Activated B cell treated with CpG ODN at 0.5 μM for 24 hours (primary cell): ENCODE measurements at places on chromosomes 11 and 22. TPM values are rescaled to one million over a fixed set of nuclear protein-coding genes. Genes with fewer than 3 reads are reported as not detected.

NOX4 gene
- total RNA-seq, result not detected in 2 replicates

SEPTIN5 gene
- total RNA-seq, result not detected in 2 replicates

ARFIP2 gene
- 40.6 and 43.1 TPM in 2 replicates for total RNA-seq

CALCB gene
- total RNA-seq, result 0.35 and 0.39 TPM in 2 replicates

SYT7 gene
- not detected in 2 replicates for total RNA-seq

SLC5A4 gene
- not detected in 2 replicates for total RNA-seq

IRAG1 gene
- total RNA-seq, result not detected in 2 replicates

OR52I1 gene
- total RNA-seq, result not detected in 2 replicates

- H3K4me1 ChIP-seq, result no peaks in the 10 kb centered on the region
- no peak for DNase-seq
- H3K4me3 ChIP-seq, result no peak overlapping the region
- H3K27ac ChIP-seq, result no peak overlapping the region
Measured at GRCh38 chr11:113487622-113488021, 12.4 kb upstream of the DRD2 start.

- H3K27me3 ChIP-seq, result peaks cover 5% of the 10 kb centered on the region
- no peak overlapping the region for H3K27ac ChIP-seq
- H3K36me3 ChIP-seq, result no peaks in the 10 kb centered on the region
- no peak for DNase-seq
Measured at GRCh38 chr11:65903068-65903481, 2.9 kb upstream of the FOSL1 start.

- no peaks in the 10 kb centered on the region for H3K27me3 ChIP-seq
- H3K27ac ChIP-seq, result peak overlapping the region; percentile 87
- H3K4me3 ChIP-seq, result peak overlapping the region; percentile 54
- peaks cover 15% of the 10 kb centered on the region for H3K4me1 ChIP-seq
- peak; percentile 31 for DNase-seq
Measured at GRCh38 chr11:122746050-122746478, 90.5 kb downstream of the UBASH3B start.

DNA sequence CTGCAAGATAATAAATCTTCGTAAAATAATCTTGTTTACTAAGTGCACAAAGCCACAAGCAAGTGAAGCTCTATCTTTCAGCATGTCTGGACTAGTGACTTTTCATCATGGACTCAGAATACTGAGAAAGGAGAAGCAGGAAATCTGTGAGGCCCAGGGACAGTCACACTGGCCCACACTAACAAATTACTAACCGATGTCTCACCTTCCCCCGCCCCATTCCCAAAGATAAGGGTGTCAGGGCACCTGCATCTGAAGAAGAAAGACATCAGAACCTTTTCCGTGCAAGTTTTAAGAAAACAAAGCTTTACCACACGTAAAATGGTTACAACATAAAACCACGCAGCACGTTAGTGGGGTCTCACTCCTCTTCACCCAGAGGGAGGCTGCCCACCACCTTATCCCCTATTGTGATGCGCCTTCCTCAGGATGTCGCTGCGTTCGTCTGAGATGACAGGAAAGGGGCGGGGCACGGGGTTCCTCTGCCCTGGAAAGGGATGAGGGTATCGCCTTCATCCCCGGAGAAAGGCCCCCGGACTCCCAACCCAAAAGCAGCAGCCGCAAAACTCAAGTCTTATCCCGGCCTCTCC is 616 bp downstream of the BTBD10 start:
- no peaks in the 10 kb centered on the region for H3K27me3 ChIP-seq
- peaks cover 43% of the 10 kb centered on the region for H3K4me1 ChIP-seq
- H3K27ac ChIP-seq, result peak overlapping the region; percentile 95
- no peak for DNase-seq
- H3K4me3 ChIP-seq, result peak overlapping the region; percentile 98

- DNase-seq, result no peak
- peak overlapping the region; percentile 38 for H3K4me3 ChIP-seq
- peak overlapping the region; percentile 76 for H3K27ac ChIP-seq
- H3K27me3 ChIP-seq, result no peaks in the 10 kb centered on the region
- peaks cover 97% of the 10 kb centered on the region for H3K4me1 ChIP-seq
- peaks cover 54% of the 10 kb centered on the region for H3K36me3 ChIP-seq
Measured at GRCh38 chr22:36368359-36368983, 19.3 kb downstream of the MYH9 start.

- H3K27ac ChIP-seq, result no peak overlapping the region
- H3K4me3 ChIP-seq, result no peak overlapping the region
- no peaks in the 10 kb centered on the region for H3K27me3 ChIP-seq
- peaks cover 18% of the 10 kb centered on the region for H3K36me3 ChIP-seq
- DNase-seq, result no peak
Measured at GRCh38 chr22:28710107-28710506, 30.5 kb upstream of the TTC28 start.

- no peaks in the 10 kb centered on the region for H3K4me1 ChIP-seq
- no peaks in the 10 kb centered on the region for H3K36me3 ChIP-seq
- no peak overlapping the region for H3K27ac ChIP-seq
- no peaks in the 10 kb centered on the region for H3K27me3 ChIP-seq
Measured at GRCh38 chr11:95682552-95682951, 107.0 kb downstream of the FAM76B start.

- H3K27me3 ChIP-seq, result no peaks in the 10 kb centered on the region
- H3K4me1 ChIP-seq, result no peaks in the 10 kb centered on the region
- H3K27ac ChIP-seq, result no peak overlapping the region
- no peak for DNase-seq
- no peaks in the 10 kb centered on the region for H3K36me3 ChIP-seq
Measured at GRCh38 chr11:22163394-22163797, 29.5 kb upstream of the ANO5 start.

DNA sequence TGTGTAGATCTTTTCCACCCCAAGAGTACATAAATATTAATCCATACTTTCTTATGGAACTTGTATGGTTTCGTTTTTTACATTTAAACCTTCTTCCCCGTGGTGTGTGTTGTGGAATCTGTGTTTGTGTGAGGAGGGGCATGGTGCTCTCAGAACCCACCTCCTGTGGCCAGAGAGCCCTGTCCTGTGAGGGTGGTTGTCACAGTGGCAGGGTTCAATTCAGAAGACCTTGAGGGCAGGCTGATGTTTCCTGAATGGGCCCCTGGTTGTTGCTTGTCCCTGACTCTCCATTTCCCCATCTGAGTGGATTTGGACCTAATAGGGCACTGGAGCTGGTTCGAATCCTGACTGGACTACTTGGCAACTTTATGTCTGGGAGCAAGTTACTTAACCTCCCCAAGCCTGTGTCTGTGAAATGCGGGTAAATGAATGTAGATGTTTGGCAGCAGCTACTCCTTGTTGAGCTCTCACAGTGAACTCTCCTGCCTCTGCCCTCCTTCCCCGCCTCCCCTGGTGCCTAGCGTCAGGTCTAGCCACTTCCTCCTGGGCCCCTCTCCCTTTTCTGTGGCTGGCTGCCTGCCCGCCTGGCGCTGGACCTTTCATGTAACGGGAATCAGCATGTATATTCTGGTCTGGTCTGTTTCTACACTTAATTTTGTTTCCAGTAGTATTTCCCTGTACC is 7.3 kb downstream of the NEAT1 start:
- H3K36me3 ChIP-seq, result peaks cover 42% of the 10 kb centered on the region
- peak overlapping the region; percentile 78 for H3K4me3 ChIP-seq
- H3K4me1 ChIP-seq, result peaks cover 89% of the 10 kb centered on the region
- H3K27me3 ChIP-seq, result no peaks in the 10 kb centered on the region
- DNase-seq, result no peak

- no peak overlapping the region for H3K4me3 ChIP-seq
- no peaks in the 10 kb centered on the region for H3K27me3 ChIP-seq
- peaks cover 55% of the 10 kb centered on the region for H3K4me1 ChIP-seq
- peaks cover 8% of the 10 kb centered on the region for H3K36me3 ChIP-seq
Measured at GRCh38 chr22:42939451-42939881, 75.5 kb downstream of the PACSIN2 start.

DNA sequence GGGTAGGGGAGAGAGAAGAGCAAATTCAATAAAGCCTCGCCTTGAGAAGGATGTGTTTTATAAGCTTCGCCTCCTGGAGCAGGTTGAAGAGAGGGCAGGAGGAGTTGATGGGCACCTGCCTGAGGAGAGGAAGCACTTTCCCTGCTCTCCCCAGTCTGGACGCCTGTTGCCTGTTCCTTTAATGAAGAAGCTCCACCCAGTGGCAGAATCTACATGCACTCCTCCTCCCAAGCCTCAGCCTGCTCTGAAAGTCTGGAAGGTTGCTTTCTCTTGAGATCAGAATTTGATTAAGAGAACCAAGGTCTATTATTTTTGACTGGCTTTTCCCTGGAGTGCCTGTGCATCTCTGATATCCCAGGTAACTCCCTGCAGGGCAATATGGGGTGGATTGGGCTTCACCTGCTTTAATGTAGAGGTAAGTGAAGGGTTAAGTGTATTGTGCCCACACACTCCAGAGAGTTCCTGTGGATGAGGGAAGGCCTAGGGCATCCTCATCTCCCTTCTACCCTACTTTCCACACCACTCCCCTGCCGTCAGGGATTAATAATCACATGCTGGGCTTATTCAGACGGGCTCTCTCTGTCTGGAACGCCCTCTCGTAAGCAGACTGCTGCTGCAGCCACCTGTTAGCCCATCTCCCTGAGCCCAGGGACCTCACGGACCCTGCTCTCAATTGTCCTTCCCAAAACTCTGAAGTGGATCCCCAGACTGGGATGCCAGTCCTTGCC is 22.3 kb downstream of the NTM start:
- H3K36me3 ChIP-seq, result no peaks in the 10 kb centered on the region
- H3K27me3 ChIP-seq, result no peaks in the 10 kb centered on the region
- DNase-seq, result no peak
- H3K27ac ChIP-seq, result no peak overlapping the region
- no peaks in the 10 kb centered on the region for H3K4me1 ChIP-seq
- H3K4me3 ChIP-seq, result no peak overlapping the region

DNA sequence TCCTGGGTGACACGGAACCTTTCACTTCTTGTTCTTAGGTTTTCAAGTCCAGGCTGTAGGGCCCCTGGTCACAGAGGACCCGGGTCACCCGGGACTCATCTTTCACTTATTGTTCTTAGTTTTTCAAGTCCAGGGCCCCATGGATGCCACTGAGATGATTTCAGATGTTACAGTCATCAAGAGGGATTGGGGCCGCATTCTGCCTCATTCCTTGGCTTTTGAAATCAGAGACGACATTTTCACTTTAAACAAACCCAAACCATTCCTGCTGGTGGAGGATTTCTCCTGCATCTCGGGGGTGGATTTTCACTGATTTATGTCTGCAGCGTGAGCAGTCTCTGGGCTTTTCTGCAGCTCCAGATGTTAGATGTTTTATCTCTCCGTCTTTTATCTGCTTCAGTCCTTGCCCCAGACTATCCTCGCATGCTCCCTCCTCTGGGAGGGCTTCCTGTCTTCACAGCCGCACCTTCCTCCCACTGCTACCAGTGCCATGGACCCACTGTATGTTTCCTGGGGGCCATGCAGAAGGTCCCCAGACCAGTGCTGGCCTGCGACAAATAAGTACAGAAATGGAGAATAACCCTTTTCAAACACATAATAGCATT is 27.4 kb downstream of the FBLN1 start:
- H3K36me3 ChIP-seq, result no peaks in the 10 kb centered on the region
- H3K27me3 ChIP-seq, result peaks cover 2% of the 10 kb centered on the region
- no peak for DNase-seq
- H3K4me3 ChIP-seq, result no peak overlapping the region
- no peak overlapping the region for H3K27ac ChIP-seq
- no peaks in the 10 kb centered on the region for H3K4me1 ChIP-seq

DNA sequence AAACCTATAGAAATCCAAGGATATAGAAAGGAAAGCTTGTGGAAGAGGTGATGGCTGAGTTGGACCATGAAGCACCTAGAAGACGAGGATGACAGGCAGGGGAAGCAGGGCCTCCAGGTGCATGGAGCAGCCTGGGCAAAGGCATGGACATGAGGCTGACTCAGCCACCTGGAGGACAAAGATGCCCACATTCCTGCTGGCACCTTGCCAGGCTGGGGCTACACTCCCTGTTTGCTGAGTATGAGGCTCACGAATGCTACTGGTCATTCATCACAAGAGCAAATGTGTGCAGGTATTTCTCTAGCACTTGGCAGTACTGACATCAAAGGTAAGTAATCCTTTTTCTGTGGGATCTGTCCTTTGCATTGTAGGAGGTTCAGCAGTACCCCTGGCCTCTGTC is 7.1 kb upstream of the SCGB2A1 start:
- H3K27ac ChIP-seq, result no peak overlapping the region
- H3K4me3 ChIP-seq, result no peak overlapping the region
- H3K4me1 ChIP-seq, result no peaks in the 10 kb centered on the region
- DNase-seq, result no peak
- peaks cover 9% of the 10 kb centered on the region for H3K27me3 ChIP-seq

GRCh38 chr11:96033599-96033998 is 109.7 kb upstream of the MTMR2 start:
- DNase-seq, result no peak
- no peak overlapping the region for H3K27ac ChIP-seq
- H3K27me3 ChIP-seq, result no peaks in the 10 kb centered on the region
- H3K4me3 ChIP-seq, result no peak overlapping the region
- peaks cover 20% of the 10 kb centered on the region for H3K36me3 ChIP-seq

DNA sequence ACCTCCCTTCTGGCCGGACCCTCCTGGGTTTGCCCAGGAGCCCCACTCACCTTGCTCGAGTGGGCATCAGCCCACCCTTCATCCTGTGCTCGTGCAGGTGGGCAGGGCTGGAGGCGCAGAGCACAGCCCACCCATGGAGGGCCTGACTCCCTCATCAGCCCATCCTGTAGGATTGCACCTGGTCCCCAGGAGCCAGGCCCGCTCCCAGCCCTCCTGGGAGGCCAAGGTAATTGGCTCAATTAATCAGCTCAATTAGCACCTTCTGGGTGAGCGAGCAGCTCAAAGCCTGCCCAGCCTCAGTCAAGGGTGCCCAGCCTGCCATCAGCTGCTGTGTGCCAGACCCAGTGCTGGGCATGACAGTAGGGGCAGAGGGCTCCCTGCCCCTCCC is 58.1 kb upstream of the NECTIN1 start:
- no peaks in the 10 kb centered on the region for H3K4me1 ChIP-seq
- no peak overlapping the region for H3K27ac ChIP-seq
- DNase-seq, result no peak
- peaks cover 16% of the 10 kb centered on the region for H3K27me3 ChIP-seq
- H3K36me3 ChIP-seq, result no peaks in the 10 kb centered on the region

- H3K4me3 ChIP-seq, result no peak overlapping the region
- H3K27ac ChIP-seq, result no peak overlapping the region
- DNase-seq, result no peak
- no peaks in the 10 kb centered on the region for H3K27me3 ChIP-seq
- H3K36me3 ChIP-seq, result no peaks in the 10 kb centered on the region
Measured at GRCh38 chr11:106271086-106271485, 193.6 kb downstream of the AASDHPPT start.

- peaks cover 8% of the 10 kb centered on the region for H3K4me1 ChIP-seq
- peak overlapping the region; percentile 89 for H3K4me3 ChIP-seq
- DNase-seq, result peak; percentile 89
- peaks cover 4% of the 10 kb centered on the region for H3K27me3 ChIP-seq
Measured at GRCh38 chr22:41197038-41197972, 7.8 kb upstream of the L3MBTL2 start.

DNA sequence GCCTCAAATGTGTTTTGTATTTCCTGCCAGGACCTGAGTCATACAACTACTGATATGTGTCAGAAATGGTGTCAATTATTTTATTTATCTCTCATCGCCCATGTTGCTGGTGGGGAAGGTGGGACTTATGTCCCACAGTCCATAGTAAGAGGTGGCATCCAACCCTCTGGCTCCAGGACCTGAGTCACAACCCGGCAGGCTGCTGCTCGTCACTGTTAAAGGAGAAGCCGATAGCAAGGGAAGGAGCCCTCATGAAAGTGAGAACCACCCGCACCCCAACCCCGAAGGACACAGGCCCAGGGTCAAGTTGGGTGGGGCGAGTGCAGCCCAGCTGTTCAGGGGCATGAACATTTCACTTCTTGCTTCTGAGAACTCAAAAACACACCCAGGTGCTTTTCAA is 33.1 kb upstream of the TP53I11 start:
- H3K4me1 ChIP-seq, result peaks cover 34% of the 10 kb centered on the region
- H3K27me3 ChIP-seq, result no peaks in the 10 kb centered on the region
- no peak overlapping the region for H3K4me3 ChIP-seq
- H3K36me3 ChIP-seq, result no peaks in the 10 kb centered on the region
- DNase-seq, result peak; percentile 15
